HFFc6 (cell line): ENCODE measurements at places on chromosomes 1 and 21. TPM values are rescaled to one million over a fixed set of nuclear protein-coding genes. Genes with fewer than 3 reads are reported as not detected.

Gene TMPRSS2
- total RNA-seq, result not detected in 3 replicates

Gene DPYD
- 35.9 to 71.1 TPM (median 40.9 TPM) in 3 replicates for total RNA-seq

Gene CDA
- total RNA-seq, result 6.8 to 11.5 TPM (median 7.9 TPM) in 3 replicates

Gene ST6GALNAC5
- total RNA-seq, result 2.0 TPM in 1 of 3 replicates, not detected in the others

Gene ZNF593OS
- not detected in 3 replicates for total RNA-seq

Gene LYPD8
- total RNA-seq, result not detected in 2 replicates

Gene SPATA1
- total RNA-seq, result 0.55 to 0.80 TPM (median 0.63 TPM) in 3 replicates

Gene WNT4
- not detected in 3 replicates for total RNA-seq

Gene TNNT2
- total RNA-seq, result not detected in 2 replicates

Gene CHI3L1
- not detected in 3 replicates for total RNA-seq

Gene SMYD2
- total RNA-seq, result 28.3 and 29.5 TPM in 2 replicates

Gene LRRC71
- 0.46 TPM in 1 of 2 replicates, not detected in the other for total RNA-seq

Gene FCGR1A
- total RNA-seq, result not detected in 2 replicates

Gene RNU1-2
- total RNA-seq, result 1,916 to 3,632 TPM (median 1,968 TPM) in 3 replicates

Gene GREM2
- 5.4 to 15.3 TPM (median 6.1 TPM) in 3 replicates for total RNA-seq

Gene NFIA
- total RNA-seq, result 8.5 and 10.8 TPM in 2 replicates

Gene RGS13
- total RNA-seq, result not detected in 3 replicates

Gene TAS1R1
- 0.11 TPM in 1 of 3 replicates, not detected in the others for total RNA-seq

Gene C1orf226
- total RNA-seq, result 0.15 to 0.43 TPM (median 0.30 TPM) in 3 replicates

Gene GOLT1A
- total RNA-seq, result not detected in 2 replicates
